ENCODE measurements at places on chromosomes 13 and 19. TPM values are rescaled to one million over a fixed set of nuclear protein-coding genes. Genes with fewer than 3 reads are reported as not detected.

DNA sequence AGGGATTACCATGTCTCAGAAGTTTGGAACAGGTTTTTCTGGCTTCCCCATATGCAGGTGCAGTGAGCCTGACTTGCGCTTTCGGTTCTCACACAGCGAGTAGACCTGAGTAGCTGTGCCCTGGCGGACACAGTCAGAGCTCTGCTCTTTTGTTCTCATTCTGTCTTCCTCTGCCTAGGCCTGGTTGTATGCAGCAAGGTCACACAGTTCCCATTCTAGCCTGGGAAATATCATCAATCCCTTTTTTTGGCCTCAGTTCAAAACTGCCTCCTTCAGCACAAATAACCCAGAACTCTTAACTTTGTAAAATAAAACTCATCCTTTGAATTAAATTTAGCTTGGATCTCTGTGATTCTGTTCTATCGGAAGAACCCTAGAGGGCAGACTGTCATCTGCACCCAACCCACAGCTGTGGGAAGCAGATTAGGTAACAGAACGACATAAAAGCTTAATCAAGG is 10.2 kb downstream of the OXGR1 start:
- DNase-seq, result peak; percentile 34

- DNase-seq, result no peak
Measured at GRCh38 chr13:29801737-29802305, 48.6 kb downstream of the UBL3 start.

GRCh38 chr13:31846961-31847752 is 107.8 kb downstream of the RXFP2 start:
- DNase-seq, result no peak

KIR2DL4 gene
- not detected for total RNA-seq

RDH8 gene
- not detected for total RNA-seq

GRCh38 chr13:23985060-23985459 is 87.8 kb upstream of the C1QTNF9B start:
- DNase-seq, result no peak

DNA sequence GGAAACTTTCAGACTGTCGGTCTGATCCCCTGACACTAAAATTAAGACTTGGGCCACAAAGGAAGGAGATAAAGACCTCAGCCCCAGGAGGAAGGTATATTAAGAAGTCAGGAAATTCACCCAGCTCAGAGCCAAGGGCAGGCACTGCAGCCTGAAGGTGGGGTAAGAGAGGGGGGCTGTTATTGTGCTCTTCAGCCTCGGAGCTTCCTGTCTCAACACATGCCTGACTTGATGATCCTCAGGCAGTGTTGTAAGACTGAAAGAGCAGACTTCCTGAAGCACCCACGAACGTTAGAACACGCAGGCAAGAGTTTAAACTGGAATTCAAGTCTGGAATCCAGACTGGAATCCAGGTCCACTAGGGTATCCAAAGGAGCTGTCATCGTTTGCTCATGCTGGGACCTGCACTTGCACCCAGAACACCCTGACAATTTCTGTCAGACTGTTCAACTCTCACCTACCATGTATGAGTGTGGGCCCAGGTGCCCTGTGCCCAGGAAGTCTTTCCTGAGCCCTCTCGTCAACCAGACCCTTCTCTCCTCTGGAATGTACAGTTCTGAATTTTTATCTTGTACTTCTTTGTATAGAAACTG is 10.7 kb upstream of the FLT1 start:
- no peak for DNase-seq

Data from WTC11 (cell line).